Nucleus accumbens (tissue), 56 donors: ENCODE measurements at places on chromosomes 11 and 22.

GRCh38 chr22:49534386-49534785, 293.3 kb downstream of the BRD1 start:
- no peak for DNase-seq

- peak; percentile 41 for DNase-seq
These were observed 12.6 kb upstream of the NECTIN1 start for GRCh38 chr11:119741369-119742262.

- no peak for DNase-seq
These were observed 263.1 kb downstream of the DDX10 start for GRCh38 chr11:108927791-108928545.

DNA sequence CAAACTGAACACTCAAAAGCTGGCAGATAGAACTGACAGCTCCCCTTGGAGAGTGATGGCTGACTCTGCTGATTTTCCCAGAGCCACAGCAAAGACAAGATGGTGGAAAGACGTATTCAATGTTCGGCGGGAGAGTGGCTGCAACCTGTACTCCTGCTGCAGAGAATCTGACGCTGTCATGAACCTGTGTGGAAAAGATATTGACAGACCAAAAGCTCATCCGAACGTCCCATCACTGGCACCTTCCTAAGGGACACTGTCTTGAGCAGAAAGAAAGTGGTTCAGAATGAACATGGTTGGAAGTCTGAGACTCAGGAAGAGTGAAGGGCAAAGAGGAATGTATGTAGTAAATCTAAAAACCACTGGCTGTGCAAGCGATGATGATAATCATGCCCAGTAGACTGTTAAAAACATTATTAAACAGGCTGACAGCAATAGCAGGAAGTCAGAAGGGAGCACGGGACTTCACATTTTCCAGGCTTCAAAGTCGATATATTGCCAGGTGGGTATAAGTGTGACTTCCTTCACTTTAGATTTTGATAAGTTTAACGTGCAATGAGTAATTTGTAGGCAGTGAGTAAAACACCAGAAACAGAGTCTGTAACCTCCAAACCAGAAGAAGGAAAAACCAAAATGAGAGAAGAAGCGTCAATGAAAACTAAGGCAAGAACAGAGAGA, 6.2 kb upstream of the IL17REL start:
- DNase-seq, result no peak

DNA sequence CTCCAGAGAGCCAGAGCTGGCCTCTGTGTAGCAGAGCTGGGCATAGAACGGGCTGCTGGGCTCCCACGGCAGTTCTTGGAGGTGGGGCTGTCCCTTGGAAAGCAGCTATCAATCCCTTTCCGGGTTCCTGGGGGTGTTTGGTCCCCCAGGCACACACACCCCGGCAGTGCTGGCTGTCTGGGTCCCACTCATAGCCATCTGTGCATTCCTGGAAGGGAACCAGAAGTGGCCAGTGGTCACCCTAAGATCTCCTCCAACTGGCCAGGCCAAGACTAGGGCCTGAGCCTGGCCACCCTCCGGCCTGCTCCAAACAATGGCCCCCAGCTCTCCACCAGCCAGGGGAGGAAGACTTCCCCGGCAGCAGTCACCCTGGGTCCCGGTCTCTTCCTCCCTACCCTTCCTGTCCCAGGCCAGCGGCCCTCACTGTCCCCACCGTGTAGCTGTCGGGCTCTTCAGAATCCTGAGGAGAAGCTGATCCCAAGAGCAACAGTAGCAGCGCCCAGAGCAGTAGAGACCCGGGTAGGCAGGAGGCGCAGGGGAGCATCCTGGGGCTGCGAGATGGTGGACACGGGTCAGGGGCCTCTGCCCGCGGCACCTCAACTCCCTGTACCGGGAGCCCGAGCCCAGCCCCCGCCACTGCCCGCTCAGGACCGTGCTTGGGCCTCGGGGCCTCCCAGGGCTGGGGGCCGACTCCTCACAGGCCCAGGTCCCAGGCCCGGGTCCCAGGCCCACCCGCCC, 620 bp downstream of the EFEMP2 start:
- DNase-seq, result no peak

DNA sequence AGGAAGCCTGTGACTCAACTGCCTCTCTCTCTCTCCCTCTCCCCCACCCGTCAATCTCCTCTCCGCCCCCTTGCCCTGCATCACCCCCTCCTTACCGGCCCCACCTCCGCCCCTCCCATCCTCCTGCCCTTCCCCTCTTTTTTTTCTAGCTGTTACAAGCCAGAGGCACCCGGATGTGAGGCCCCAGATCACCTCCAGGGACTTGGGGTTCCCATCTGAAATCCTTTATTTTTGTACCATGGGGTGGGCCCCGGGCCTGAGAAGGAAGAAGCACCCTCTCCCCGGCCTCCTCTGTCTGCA, 10.8 kb downstream of the KCTD17 start:
- no peak for DNase-seq

- no peak for DNase-seq
These were observed 7.8 kb downstream of the SIPA1 start for GRCh38 chr11:65645710-65646109.

DNA sequence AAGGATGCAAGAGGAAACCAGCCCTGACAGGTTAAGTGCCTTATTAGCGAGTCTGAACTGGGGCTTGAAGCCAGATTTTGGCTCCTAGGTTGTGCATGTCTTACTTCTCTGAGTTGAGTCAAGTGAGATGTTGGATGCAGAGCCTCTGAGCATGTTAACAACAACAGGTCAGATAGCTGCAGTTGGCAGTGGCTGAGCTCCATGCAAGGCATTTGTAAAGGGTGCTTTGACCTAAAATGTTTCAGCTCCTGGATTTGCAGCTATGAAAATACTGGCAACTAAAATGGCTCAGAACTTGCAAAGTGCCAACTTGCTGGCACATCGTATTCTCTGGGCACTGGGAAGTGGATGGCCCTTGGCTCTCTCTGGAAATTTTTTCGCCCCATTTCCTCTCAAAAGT, 16.4 kb upstream of the CSRP3 start:
- no peak for DNase-seq

DNA sequence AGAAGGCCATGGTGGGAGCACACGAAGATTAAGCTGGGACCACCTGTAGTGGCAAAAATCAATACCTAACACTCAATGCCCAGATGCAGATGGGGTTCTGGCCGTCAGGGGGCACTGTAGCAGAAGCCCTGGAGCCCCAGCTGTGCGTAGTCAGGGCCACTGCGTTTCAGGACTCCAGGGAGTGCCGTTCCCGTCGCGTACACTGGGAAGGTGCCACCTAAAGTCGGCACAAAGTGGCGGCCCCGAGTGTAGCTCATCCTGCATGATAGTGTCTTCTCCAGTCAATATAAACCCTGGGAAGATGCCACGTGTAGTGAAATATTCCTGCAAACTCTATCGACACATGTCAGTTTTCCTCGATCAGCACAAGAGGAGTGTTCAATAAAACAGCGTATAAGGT, 123.8 kb upstream of the NTM start:
- no peak for DNase-seq

DNA sequence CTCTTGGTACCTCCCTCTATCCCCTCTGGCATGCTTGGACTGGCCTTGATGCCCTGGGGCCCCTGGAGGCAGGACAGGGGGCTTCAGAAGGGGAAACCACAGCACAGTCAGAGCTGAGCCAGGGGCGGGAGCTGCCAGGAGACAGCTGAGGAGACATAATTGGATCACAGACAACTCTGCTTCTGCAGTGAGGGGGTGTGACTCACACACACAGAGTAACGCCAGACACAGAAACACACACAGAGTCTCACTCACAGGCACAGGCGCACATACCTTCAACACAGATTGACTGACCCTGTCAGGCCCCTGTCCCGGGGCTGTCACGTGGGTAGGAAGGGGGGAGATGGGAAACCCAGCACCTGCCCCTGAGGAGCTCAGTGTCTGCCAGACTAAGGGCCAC, 20.6 kb downstream of the STARD10 start:
- DNase-seq, result no peak
